ENCODE measurements at places on chromosomes 12 and 14.
A peak's percentile ranks its signal among the peaks of the same experiment; 100 is the strongest.

DNA sequence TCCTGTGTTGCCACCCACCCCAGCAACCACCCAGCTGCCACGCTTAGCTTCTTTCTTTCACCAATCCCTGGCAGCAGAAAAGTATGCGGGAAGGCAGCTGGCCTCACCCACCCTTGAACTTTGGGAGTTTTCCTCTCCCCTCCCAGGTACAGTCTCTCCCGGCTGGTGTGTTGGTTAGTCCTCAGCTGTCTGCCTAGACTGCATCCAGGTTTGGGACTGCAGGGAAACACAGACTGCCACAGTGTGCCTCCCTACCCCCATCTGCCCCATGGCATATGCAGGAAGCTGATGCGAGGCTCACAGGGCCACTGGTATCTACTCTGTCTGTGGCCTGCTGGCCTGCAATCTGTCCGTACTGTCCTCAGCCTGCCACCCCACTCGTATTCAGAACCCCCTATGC, 2.1 kb downstream of the CD9 start:
- DNase-seq: no peak

DNA sequence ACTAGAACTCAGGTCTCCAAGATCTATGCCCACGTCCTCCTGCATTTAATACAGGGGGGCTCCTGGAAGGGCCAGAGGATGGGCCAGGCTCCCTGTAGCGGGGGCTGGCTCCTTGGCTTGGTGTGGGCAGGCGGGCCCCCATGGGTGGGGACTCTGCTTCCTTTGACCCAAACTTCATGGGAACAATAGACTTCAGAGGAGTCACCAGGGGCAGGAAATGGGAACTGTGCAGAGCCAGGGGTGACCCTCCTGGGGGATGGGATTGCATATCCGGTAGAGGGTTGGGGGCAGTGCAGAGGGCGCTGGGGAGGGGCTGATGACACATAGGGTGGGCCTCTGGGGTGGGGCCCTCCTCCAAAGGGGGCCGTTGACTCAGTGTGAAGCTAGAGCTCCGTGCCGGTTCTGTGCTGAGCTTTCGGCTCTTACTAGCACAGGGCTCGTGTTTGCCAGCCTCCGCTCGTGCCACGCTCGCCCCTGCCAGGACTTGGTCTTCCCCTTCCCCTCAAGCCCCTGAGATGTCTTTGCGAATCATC, 4.6 kb downstream of the TEAD4 start:
- no peak for DNase-seq

- no peak for DNase-seq
Observed at GRCh38 chr14:96263347-96264199, 7.6 kb downstream of the BDKRB1 start.

GRCh38 chr12:98998697-98999299, 353.7 kb downstream of the APAF1 start:
- no peak for DNase-seq

GRCh38 chr12:7387289-7387688, 56.7 kb downstream of the CD163L1 start:
- DNase-seq: no peak

- no peak for DNase-seq
Observed at GRCh38 chr12:90868626-90869025, 86.3 kb downstream of the CCER1 start.

DNA sequence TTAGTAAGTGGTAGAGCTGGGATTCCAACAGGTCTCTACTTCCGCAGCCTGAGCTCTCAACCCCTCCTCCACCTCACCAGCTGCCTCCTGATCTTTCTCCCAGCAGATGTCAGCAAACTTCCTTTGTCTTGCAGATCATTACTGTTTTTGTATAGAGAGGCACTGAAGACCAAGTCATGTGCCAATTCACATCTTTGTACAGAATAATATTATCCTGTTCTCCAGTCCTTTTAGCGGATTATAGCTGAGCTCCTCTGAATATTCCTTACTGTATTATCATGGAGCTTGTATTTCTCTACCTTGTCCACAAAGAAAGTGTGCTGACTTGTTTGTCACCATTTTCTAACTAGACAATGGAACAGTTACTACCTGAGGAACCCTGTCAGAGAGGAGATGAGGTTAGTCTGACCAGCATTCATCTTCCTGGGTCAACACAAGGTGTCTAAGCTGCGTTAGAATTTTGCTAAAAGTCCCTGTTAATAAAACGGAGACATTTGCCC, 142.3 kb upstream of the ARHGAP5 start:
- peak; percentile 45 for DNase-seq

- DNase-seq: no peak
Observed at GRCh38 chr14:92122351-92122677, 545 bp downstream of the CPSF2 start.

GRCh38 chr12:100962086-100962712, 167.6 kb downstream of the ANO4 start:
- DNase-seq: no peak

Measured in CD4-positive, alpha-beta T cell treated with Interleukin-17A for 4 hours (primary cell).